ENCODE measurements at places on chromosomes 13 and 19. TPM values are rescaled to one million over a fixed set of nuclear protein-coding genes. Genes with fewer than 3 reads are reported as not detected.

TEX29 gene
- 0.19 TPM for total RNA-seq

KCNJ14 gene
- 1.6 TPM for total RNA-seq

FAM216B gene
- not detected for total RNA-seq

JSRP1 gene
- 1.2 TPM for total RNA-seq

NBEA gene
- total RNA-seq = 1.9 TPM

ZNF28 gene
- 0.49 TPM for total RNA-seq

LILRB2 gene
- not detected for total RNA-seq

ZNF723 gene
- not detected for total RNA-seq

ANGPTL8 gene
- not detected for total RNA-seq

ZNF606 gene
- 2.8 TPM for total RNA-seq

ZBTB7A gene
- 20.2 TPM for total RNA-seq

CCDC70 gene
- total RNA-seq = not detected

IL11 gene
- total RNA-seq = 115 TPM

DCAF15 gene
- 18.1 TPM for total RNA-seq

DIRAS1 gene
- total RNA-seq = 4.0 TPM

NEK5 gene
- total RNA-seq = not detected

MCF2L gene
- 0.27 TPM for total RNA-seq

PTBP1 gene
- total RNA-seq = 229 TPM

RASAL3 gene
- not detected for total RNA-seq

HSH2D gene
- total RNA-seq = 0.08 TPM

WDR88 gene
- total RNA-seq = not detected

C1QTNF9B gene
- total RNA-seq = not detected

PROZ gene
- not detected for total RNA-seq

CCDC106 gene
- total RNA-seq = 18.1 TPM

TBC1D17 gene
- total RNA-seq = 24.0 TPM

HPN gene
- total RNA-seq = 0.17 TPM

PRSS57 gene
- 0.13 TPM for total RNA-seq

SCEL gene
- total RNA-seq = 0.79 TPM

ABHD8 gene
- 2.6 TPM for total RNA-seq

CAPN12 gene
- 7.1 TPM for total RNA-seq

PNMA8A gene
- 11.7 TPM for total RNA-seq

POLR2I gene
- 258 TPM for total RNA-seq

GJB2 gene
- total RNA-seq = 0.98 TPM

FGF21 gene
- not detected for total RNA-seq

ZGLP1 gene
- 1.7 TPM for total RNA-seq

FCHO1 gene
- total RNA-seq = 17.9 TPM

CD33 gene
- 0.08 TPM for total RNA-seq

NLRP11 gene
- not detected for total RNA-seq

GPC5 gene
- not detected for total RNA-seq

ZNF726 gene
- 0.59 TPM for total RNA-seq

UBE2L5 gene
- not detected for total RNA-seq

THSD1 gene
- 10.4 TPM for total RNA-seq

INSL3 gene
- not detected for total RNA-seq

FUT1 gene
- 0.07 TPM for total RNA-seq

IRGC gene
- total RNA-seq = not detected

C19orf85 gene
- total RNA-seq = not detected

OXGR1 gene
- total RNA-seq = not detected

MAP4K1 gene
- total RNA-seq = 1.1 TPM

TSSK6 gene
- 2.1 TPM for total RNA-seq

PSG1 gene
- total RNA-seq = 0.39 TPM

PRMT1 gene
- 399 TPM for total RNA-seq

ZNF649 gene
- 0.18 TPM for total RNA-seq

HOMER3 gene
- total RNA-seq = 33.2 TPM

TMPRSS9 gene
- not detected for total RNA-seq

PLIN5 gene
- 0.14 TPM for total RNA-seq

CBY2 gene
- total RNA-seq = not detected

KRTDAP gene
- not detected for total RNA-seq

ZNF493 gene
- not detected for total RNA-seq
